Activated T-cell treated with anti-CD3 and anti-CD28 coated beads for 48 hours (primary cell): ENCODE measurements at places on chromosomes 4 and X.

DNA sequence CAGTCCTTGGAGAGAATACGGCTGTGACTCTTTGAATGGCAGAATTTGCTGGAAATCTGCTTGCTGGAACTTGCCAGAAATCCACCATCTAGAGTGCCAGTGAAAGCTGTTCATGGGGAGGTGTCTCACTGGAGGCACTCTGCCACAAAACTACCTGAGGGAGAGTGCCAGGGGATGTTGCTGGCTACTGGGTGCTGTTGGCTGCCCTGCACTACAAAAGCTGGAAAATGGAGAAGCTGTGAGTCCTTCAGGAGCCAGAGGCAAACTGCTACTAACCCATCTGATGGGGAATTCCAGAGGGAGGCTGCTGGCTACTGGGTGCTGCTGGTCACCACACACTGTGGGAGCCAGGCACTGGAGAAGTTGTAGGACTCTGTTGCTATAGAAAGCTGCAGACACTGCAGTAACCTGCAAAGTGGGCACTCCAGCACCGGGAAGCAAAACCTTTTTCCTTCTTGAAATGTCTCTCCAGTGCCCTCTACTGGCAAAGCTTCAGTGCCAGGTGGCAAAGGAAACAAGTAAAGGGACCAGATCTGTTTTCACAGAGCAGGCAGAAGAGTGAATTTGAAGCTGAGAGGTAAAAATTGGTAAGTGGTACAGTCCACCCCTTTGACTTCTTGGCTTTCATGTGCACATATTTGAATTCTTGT, 47.8 kb upstream of the HSD17B10 start:
- peak; percentile 8 for DNase-seq

DNA sequence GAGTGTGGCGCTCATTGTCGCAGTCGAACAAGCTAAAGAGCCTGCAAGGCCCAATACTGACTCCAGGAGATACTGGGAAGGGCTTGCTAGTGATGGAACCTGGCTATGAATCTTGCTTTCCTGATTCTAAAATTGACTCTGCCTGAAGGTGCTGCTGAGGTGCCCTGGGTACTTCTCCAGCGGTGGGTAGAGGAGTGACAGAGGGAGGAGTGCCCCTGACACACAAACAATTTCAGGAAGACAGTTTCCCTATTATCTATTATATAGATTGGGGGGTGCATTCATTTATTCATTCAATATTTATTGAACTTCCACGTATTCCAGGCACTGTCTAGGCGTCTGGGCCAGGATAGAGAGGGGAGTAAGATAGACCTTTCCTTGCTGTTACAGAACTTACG, 339.2 kb upstream of the GATB start:
- DNase-seq = no peak

- DNase-seq = no peak
Measured at GRCh38 chrX:149374751-149375150, 130.4 kb downstream of the IDS start.

DNA sequence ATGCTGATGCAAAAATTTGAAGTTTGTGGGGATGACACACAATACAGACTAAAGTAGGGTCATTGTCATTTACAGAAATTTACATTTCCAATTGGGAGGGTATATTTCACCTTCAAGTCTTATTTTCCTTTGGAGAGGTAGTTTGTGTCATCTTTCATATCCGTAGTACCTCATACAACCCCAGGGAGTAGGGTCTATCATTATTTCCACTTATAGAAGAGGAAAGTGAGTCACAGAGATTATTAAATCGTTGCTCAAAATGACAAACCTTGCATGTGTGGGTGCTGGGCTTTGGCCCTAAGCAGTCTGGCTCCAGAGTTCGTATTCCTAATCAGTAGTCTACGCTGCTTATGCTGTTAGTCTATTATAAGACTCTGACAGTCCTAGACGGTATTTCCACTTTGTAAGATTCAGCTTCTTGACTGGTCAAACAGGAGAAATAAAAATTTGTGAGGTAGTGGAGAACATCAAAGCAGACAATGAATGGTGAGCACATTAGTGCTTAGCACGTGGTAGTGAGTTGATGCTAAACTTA, 516.5 kb downstream of the PCDH7 start:
- no peak for DNase-seq
